ENCODE measurements at places on chromosomes 7 and 10.

DNA sequence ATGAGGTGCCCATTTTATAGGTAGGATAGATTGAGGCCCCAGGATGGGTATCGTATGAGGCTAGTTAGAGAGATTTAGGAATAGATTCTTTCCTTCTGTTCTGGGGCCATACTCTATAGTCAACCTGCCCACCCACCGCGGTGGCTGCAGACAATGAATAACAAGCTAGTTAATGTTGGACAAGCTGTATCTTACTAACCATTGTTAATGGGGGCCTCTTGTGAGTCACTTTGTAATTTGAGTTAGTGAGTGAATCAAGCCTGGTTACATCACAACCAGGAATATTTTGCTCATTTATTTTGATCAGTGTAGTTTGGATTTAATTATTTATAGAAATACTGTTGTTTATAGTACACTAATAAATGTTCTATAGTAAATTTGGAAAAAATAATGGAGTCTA, 7.3 kb downstream of the SORCS3 start:
- DNase-seq: no peak

- no peak for DNase-seq
These were observed 18.2 kb downstream of the TSPAN33 start for GRCh38 chr7:129162732-129163131.

- DNase-seq: peak; percentile 45
These were observed 1.2 kb downstream of the MLXIPL start for GRCh38 chr7:73622909-73623797.

GRCh38 chr7:151566897-151567320, 47.2 kb upstream of the RHEB start:
- DNase-seq: no peak

GRCh38 chr7:105678811-105679495, 97.7 kb upstream of the EFCAB10 start:
- DNase-seq: no peak

DNA sequence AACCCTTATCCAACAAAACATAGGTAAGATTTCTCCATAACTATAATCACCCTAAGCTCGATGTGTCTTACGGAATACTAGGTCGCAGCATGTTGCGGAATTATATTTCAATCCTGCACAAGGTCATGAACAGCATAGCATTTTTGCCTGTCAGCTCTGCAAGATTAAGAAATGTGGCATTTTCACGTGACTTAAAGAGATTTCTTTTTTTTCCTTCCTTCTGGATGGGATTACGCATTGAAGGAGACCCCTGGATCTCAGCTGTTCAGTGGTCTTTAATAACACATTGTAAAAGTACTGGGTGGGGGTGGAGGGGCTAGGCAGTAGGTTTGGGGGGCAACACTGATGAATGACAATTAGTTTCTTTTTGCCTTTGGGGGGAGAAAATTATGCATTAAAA, 106.7 kb downstream of the CUBN start:
- DNase-seq: no peak

DNA sequence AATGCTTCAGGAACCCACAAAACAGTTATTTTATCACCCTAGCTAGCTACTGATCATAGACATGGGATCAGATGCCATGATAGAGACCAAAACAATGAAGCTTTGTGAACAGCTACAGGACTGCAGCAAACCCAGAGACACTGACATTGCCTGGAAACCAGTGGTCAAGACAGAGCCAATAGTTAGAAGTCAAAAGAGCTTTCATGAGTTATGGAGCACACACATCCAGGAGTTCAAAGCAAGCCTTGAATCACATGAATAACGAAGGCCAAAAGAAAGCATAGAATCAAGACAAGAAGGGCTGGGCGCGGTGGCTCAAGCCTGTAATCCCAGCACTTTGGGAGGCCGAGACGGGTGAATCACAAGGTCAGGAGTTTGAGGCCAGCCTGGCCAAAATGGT, 34.5 kb upstream of the GSAP start:
- no peak for DNase-seq

DNA sequence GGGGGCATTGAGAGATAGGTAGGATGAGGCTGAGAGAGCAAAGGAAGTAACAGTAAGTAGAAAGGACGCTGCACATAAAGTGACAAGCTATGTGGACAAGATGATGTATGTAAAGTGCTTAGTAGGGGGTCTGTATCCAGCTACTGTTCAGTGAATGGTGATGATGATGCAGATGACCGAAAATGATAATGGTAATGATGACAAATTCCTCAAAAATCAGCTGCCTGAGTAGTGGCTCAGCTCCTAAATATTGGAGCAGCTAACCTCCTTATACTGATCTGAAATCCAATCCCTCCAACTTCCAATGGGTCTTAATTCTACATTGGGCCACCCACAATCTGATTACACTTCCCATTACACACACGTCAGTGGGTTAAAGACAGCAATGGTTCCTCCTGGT, 27.1 kb upstream of the KCNMA1 start:
- no peak for DNase-seq

GRCh38 chr10:63465293-63466143, at the start of gene JMJD1C:
JMJD1C (minus strand) TSS chr10:63465977; CDS start chr10:63465662, 315 bp downstream.
- DNase-seq: peak; percentile 93

DNA sequence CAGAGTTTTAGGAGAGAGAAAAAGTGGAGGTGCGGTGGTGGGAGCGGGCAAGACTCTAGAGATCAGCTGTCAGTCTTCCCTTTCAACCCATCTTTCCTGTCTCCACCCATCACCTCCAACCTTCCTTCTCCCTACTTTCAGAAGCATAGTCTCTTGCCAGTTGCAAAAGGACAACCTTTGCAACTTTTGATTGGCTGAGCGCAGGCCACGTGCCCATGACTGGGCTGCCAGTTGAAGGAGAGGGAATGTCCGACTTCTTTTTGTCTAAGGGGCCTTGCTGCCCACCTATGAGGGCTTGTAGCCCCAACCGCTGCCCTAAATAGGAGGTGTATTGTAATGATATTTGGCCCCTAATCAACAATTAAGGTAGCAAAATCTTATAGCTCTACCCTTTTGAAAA, 12.6 kb downstream of the CYP26A1 start:
- no peak for DNase-seq

- DNase-seq: no peak
These were observed 144.7 kb upstream of the SHH start for GRCh38 chr7:155956977-155957376.
